Kidney epithelial cell (primary cell): ENCODE measurements at places on chromosomes 16 and 17.

DNA sequence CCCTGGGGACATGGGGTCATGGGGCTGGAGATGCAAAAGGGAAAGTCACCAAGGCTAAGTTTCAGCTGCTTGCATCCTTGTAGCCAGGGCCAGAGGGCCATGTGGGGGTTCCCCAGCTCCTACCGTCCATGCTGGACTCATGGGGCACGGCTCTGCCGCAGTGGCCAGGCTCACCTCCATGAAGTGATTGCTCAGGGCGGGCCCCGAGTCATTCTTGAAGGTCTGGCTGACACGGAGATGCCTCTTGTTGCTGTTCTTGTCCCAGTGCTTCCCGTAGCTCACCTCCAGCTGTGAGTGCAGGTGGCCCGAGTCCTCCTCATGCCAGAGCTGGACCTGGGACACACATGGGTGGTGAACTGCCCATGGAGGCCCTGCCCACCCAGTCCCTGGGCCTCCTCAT lies 114.5 kb downstream of the RMI2 start:
- DNase-seq, result no peak

DNA sequence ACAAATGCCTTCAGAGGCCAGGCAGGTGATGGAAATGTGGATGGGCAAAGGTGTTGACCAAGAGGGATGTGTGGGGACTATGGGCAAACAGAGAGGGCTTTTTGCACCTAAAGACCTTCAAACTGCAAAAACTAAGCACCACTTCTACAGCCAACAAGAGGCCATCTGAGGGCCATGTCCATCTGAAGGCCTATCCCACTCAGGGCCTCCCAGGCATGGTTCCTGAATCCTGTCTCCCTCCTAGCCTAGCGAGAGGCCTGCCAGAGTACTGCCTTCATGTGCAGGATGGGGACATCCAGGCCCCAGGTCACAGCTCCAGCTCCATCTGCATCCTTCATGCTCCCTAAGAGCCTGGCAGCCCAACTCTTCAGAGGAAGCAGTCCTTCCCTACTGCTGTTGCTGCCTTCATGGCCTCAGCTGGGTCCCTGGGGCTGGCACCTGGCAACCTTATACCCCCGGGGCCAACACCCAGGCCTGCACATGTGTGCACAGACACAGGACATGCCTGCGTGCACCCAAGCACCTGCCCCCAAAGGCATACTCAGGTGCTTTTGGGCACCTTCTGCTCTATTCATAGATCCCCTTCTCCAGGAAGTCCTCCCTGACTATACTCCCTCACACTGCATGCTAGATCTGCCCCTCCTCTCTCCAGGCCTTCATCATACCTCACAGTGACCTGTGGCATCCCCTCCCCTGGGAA lies 95.2 kb downstream of the C16orf78 start:
- no peak for DNase-seq

- peak; percentile 54 for DNase-seq
These were observed 22.5 kb downstream of the EIF4A3 start for GRCh38 chr17:80124351-80124981.

DNA sequence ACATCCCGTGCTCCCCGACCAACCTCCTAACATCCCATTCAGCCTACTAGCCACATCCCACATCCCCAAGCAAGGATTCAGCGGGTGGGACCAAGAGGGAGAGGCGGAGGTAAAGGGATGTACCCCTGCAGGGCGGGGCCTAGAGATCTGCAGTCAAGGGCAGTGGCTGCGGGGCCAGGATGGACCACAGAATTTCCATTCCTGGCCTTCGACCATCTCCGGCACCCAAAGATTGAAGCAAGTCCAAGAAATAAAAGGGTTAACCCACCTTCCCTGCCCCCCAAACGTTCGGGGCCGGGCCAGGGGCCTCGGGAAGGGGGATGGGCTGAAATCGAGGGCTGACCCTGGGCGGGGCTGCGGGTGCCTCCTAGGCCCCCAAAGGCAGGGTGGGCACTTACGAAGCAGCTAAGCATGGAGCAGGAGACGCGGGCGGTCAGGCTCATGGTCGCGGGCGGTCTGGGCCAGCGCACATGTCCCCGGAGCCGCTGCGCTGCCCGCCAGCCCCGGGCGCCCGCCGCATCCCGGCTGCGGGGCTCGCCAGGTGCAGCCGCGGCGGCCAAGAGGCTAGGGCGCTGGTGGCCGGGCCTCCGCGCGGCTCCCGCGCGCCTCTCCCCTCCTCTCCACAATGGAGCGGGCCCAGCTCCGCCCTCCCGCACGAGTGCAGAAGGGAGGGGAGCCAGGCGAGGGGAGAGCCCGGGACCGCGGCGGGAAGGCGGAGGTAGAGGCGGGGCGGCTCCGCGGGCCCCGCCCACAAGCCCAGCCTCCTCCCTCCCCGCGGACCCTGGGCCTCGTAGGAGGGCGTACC lies at the start of gene MTMR4:
TSS of gene MTMR4 (minus strand) at position 674 of the 805 bp plus-strand sequence. CDS start at position 443, 231 bp downstream.
- no peak for DNase-seq

GRCh38 chr16:77843405-77843804 lies 55.0 kb downstream of the VAT1L start:
- no peak for DNase-seq

DNA sequence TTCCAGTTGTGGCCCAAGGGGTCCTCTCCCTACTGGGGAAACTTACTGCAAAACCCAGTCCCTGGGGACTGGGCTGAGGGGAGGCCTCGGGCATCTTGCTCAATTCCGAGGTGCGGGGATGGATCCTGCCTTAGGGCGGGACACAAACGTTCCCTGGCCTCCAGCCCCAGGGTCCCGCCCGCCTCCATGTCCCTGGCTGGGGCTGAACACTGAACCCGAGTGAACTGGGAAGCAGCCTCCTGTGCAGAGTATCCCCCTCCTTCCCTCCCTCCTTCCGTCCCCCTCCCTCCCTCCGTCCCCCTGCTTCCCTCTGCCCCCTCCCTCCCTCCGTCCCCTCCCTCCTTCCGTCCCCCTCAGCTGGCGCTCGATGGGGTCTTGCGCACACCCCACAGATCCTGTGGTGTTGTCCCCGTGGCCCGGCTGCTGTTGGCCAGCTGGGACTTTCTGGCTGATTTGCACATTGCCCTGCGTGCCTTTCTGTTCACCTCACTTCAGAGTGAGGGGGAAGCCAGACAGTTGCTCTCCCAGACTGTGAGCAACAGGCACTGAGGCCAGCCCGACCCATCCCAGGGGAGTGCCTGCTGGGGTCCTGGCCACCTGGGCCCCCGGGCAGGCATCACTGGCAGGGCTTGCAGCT lies 5.5 kb downstream of the TRAF7 start:
- no peak for DNase-seq

GRCh38 chr17:76145231-76146052 lies 4.4 kb upstream of the FOXJ1 start:
- no peak for DNase-seq

GRCh38 chr17:19461681-19462080 lies 50.6 kb downstream of the RNF112 start:
- no peak for DNase-seq

DNA sequence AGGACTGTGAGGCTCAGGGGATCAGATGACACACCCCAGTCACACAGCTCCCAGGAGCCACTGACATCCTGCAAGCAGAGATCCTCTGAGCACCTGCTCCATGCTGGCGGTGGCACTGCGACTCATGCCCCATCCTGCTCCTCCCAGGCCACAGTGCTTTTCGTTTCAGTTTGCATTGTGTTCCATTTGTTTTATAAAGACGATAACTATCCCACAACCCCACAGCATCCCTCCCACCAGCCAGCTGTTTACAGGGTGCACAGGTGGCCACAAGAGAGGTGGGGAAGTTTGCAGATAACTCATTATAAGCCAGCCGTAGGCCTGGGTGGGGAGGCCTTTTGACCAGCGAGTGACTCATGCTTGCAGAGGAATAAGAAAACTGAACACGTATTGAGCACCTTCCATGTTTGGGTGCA lies 28.2 kb downstream of the BCO1 start:
- DNase-seq, result peak; percentile 14

DNA sequence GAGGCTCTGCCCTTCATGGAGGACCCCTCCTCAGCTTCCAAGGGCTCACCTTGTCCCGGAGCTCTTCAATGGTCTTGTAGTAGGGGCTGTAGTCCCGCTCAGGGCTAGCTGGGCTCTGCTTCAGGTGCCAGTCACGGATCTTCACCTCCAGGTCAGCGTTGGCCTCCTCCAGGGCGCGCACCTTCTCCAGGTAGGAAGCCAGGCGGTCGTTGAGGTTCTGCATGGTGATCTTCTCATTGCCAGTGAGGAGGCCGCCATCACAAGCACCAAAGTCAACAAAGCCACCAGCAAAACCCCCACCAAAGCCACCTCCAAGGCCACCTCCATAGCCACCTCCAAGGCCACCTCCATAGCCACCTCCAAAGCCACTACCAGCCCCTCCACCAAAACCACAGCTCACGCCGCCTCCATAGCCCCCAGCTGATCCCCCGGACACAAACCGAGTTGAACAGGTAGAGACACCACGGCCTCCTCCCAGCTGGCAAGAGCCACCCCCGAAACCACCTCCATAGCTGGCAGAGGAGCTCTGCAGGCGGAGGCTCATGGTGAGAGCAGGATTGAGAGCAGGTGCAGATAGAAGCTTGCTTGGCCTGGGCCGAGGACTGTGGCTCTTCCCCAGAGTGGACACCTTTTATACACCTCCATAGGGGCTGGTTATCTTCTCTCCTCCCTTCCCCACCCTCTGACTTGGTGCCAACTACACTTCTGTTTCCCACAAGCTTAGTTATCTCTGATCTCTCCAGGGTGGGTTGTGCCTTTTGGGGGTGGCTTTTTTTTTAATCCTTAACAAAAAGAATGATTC lies at the start of gene KRT13:
TSS of gene KRT13 (minus strand) at position 606 of the 802 bp plus-strand sequence. CDS start at position 544, 62 bp downstream.
- no peak for DNase-seq

DNA sequence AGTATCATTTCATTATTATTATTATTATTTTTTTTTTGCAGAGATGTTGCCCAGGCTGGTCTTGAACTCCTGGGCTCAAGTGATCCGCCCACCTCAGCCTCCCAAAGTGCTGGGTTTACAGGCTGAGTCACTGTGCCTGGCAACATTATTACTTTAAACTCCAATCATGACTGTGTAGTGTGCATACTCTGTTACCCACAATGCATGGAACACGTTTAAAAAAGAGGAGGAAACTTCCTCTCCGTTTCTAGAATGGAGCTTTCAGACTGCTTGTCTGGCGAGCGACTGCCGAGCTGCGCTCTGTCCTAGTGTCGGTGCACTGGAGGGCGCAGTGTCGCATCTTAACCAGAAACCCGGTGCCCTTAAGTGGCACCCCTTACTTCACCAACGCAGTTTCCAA lies 22.1 kb upstream of the FASN start:
- DNase-seq, result no peak

DNA sequence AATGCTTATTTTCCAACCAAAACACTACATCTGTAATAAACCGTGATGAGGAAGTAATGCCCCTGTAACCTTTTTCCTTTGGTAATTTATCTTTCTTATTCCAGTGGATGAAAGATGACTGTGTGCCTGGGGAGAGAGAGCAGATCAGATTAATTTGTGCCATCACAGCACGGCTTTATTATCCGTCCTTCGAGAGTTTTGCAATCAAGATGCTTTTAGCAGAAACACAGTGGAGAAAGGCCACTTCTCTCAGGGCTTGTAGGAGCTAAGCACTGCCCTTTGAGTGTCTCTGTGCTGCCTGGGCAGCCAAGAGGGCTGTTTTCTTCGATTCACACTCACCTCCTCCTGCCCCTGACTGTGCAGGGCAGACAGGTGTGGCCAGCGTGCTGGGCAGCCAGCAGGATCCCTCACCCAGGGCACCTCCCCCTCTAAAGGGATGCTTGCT lies 190.2 kb downstream of the PRKCA start:
- no peak for DNase-seq

DNA sequence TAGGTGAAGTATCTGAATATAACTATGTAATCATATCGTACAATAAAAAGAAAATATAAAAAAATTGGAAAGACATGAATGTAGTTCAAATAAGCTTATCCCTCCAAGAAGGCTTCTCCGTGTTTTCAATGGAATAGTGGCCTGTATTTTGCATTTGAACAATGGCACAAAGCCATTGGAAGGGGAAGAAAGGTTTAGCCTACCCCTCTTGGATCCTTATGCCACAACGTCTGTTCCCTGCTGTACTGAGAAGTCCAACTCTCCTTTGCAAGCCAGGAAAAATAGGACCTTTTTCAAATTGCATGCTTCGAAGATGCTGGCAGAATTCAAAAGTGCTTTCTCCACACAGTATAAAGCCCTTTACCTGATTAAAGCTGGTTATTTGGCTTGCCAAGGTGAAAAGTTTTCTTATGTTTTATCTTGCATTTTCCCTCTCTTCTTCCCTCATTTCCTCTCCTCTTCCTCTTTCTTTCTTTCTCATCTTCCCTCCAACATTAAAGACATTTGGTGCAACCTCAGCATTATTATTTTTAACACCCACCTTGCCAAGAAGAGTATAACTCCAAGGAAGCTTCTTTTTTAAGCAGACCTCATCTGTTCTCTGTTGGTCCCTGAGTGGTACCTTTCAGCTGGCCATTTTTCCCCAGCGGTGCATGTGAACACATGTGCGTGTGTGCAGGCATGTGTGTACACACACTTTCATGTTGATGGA lies 968.6 kb upstream of the RBFOX1 start:
- DNase-seq, result no peak

DNA sequence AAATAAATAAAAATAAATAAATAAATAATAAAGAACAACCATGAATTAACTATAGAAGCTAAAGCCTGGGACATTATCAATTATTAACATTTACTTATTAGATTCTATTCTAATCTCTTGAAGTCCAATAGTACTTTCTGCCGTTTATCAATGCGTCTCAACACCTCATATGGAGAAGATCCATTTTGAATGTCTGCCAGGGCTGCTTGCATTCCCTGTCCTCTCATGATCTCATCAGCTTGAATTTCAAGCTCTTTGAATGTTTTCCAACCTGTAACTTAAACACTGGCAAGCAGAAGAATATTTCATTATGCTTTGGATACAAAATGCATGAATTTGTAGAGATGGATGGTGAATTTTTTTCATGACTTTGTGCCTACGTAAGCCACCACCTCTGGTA lies 191.9 kb upstream of the ANKFN1 start:
- no peak for DNase-seq

DNA sequence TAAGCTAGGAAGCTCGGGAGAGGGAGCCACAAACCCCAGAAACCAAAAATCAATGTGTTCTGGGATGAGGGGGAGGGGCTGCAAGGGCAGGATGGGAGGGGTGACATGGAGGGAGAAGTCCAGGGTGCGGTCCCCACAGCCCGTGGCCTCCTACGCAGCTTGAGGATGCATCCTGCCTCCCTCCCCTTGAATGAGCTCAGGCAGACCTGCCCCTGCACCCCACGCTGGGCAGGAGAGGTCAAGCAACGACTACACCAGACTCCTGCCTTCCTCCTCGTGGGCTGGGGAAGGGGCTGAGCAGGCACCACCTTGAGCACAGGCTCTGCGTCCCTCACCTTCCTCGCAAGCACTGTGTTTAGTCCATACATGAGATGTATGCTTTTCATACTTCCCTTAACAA lies 3.9 kb downstream of the ANKRD13B start:
- no peak for DNase-seq

GRCh38 chr17:17565471-17566339 lies 25.8 kb downstream of the PEMT start:
- DNase-seq, result no peak
